Ascending aorta (tissue), 2 donors: ENCODE measurements at places on chromosomes 16 and 17. TPM values are rescaled to one million over a fixed set of nuclear protein-coding genes. Genes with fewer than 3 reads are reported as not detected.

- H3K4me3 ChIP-seq, result no peak overlapping the region
- H3K27me3 ChIP-seq, result no peaks in the 10 kb centered on the region
- no peak overlapping the region for H3K27ac ChIP-seq
- no peak for DNase-seq
These were observed 13.5 kb downstream of the LGALS3BP start for GRCh38 chr17:78966123-78966813.

- H3K36me3 ChIP-seq, result no peaks in the 10 kb centered on the region
- H3K27me3 ChIP-seq, result no peaks in the 10 kb centered on the region
- no peak overlapping the region for H3K4me3 ChIP-seq
- no peak for DNase-seq
- H3K27ac ChIP-seq, result no peak overlapping the region
- no peaks in the 10 kb centered on the region for H3K4me1 ChIP-seq
These were observed 60.9 kb downstream of the RPTOR start for GRCh38 chr17:80605326-80606066.

GRCh38 chr17:31580706-31581490 lies 189.4 kb downstream of the RAB11FIP4 start:
- peak overlapping the region; percentile 89 for H3K27ac ChIP-seq
- peaks cover 5% of the 10 kb centered on the region for H3K36me3 ChIP-seq
- no peak overlapping the region for H3K4me3 ChIP-seq
- DNase-seq, result peak; percentile 65
- peaks cover 22% of the 10 kb centered on the region for H3K4me1 ChIP-seq

GP2 gene
- total RNA-seq, result 0.11 TPM
